ENCODE measurements at places on chromosomes 1 and 21.
A peak's percentile ranks its signal among the peaks of the same experiment; 100 is the strongest.

- H3K4me1 ChIP-seq, result no peaks in the 10 kb centered on the region
- peaks cover 5% of the 10 kb centered on the region for H3K36me3 ChIP-seq
- H3K27ac ChIP-seq, result no peak overlapping the region
- DNase-seq, result no peak
Measured at GRCh38 chr1:19420606-19421005, 64.7 kb downstream of the CAPZB start.

- no peaks in the 10 kb centered on the region for H3K36me3 ChIP-seq
- H3K4me1 ChIP-seq, result peaks cover 6% of the 10 kb centered on the region
- H3K4me3 ChIP-seq, result no peak overlapping the region
- H3K27me3 ChIP-seq, result no peaks in the 10 kb centered on the region
Measured at GRCh38 chr1:64356636-64357256, 113.2 kb upstream of the CACHD1 start.

DNA sequence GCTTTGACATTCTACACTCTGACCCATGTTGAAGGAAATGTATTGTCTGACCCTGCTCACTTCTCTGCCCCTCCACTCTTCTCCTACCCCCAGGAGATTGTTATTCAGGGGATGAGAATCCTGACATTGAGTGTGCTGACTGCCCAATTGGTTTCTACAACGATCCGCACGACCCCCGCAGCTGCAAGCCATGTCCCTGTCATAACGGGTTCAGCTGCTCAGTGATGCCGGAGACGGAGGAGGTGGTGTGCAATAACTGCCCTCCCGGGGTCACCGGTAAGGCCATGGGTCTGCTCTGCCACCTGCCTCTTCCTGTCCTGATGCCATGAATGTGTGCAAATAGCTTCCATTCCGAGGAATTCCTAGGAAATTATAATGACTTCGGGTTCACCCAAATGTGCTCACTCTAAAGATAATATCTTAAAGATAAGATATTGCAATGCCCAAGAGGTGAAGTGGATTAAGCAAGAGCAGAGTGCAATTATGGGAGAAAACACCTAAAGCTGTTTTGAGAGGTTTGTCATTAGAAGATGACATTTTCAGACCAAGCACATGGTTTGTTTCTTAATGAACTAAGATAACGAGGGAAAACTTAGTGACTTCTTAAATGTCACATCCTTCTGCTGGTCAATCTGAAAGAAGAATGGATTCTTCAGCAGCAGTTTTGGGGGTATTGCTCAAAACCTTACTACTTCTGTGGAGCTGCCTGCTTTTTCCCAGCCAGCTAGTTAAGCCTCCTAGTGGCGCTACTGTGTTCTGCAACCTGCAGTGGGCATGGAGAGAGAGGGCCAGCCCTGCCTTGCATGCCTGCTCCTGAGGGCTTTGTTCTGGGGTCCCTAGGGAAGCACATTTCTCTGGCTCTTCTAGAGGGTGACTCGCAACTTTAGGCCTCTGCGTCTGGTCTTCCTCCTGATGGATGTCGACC, 41.6 kb downstream of the LAMC2 start:
- no peak overlapping the region for H3K4me3 ChIP-seq
- DNase-seq, result peak; percentile 61
- H3K4me1 ChIP-seq, result peaks cover 10% of the 10 kb centered on the region
- no peaks in the 10 kb centered on the region for H3K27me3 ChIP-seq

GRCh38 chr1:3067301-3067670, 1.7 kb upstream of the PRDM16 start:
- H3K27me3 ChIP-seq, result peaks cover 66% of the 10 kb centered on the region
- DNase-seq, result no peak
- H3K4me3 ChIP-seq, result no peak overlapping the region
- no peak overlapping the region for H3K27ac ChIP-seq

GRCh38 chr1:1419813-1420653, 1.0 kb downstream of the ANKRD65 start:
- no peaks in the 10 kb centered on the region for H3K27me3 ChIP-seq
- peak overlapping the region; percentile 3 for H3K4me3 ChIP-seq
- H3K36me3 ChIP-seq, result no peaks in the 10 kb centered on the region
- H3K27ac ChIP-seq, result no peak overlapping the region
- peaks cover 12% of the 10 kb centered on the region for H3K4me1 ChIP-seq

- H3K4me3 ChIP-seq, result no peak overlapping the region
- no peak for DNase-seq
- H3K36me3 ChIP-seq, result no peaks in the 10 kb centered on the region
- H3K27me3 ChIP-seq, result no peaks in the 10 kb centered on the region
- no peaks in the 10 kb centered on the region for H3K4me1 ChIP-seq
Measured at GRCh38 chr1:20896826-20897225, 109.7 kb upstream of the HP1BP3 start.

DNA sequence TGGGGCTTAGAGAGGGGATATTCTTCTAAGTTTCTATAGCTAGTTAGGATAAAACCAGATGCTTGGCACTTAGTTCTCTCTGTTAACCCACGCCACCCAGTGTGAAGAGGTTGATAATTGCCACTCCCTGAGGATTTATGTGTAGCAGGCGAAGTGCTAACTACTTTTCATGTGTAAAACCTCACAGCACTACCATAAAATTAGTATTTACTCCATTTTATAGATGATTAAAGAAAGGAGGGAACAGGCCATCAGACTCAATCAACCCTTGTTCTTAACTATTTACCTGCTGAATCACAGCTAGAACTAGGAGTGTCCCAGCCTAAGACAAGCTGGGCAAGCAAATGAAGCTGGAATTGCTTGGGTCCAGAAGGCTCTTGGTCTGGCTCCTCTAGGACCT, 8.9 kb downstream of the LIN28A start:
- peaks cover 6% of the 10 kb centered on the region for H3K4me1 ChIP-seq
- no peak for DNase-seq
- H3K27me3 ChIP-seq, result no peaks in the 10 kb centered on the region
- H3K4me3 ChIP-seq, result no peak overlapping the region

GRCh38 chr1:225603538-225604354, 49.2 kb downstream of the ENAH start:
- H3K4me3 ChIP-seq, result no peak overlapping the region
- H3K36me3 ChIP-seq, result peaks cover 2% of the 10 kb centered on the region
- no peak for DNase-seq
- no peaks in the 10 kb centered on the region for H3K27me3 ChIP-seq
- no peak overlapping the region for H3K27ac ChIP-seq

GRCh38 chr1:219277304-219278105, 103.8 kb downstream of the LYPLAL1 start:
- no peaks in the 10 kb centered on the region for H3K4me1 ChIP-seq
- no peaks in the 10 kb centered on the region for H3K27me3 ChIP-seq
- H3K27ac ChIP-seq, result no peak overlapping the region
- no peaks in the 10 kb centered on the region for H3K36me3 ChIP-seq
